Umbilical cord (tissue), 2 donors: ENCODE measurements at places on chromosomes 5 and 9. TPM values are rescaled to one million over a fixed set of nuclear protein-coding genes. Genes with fewer than 3 reads are reported as not detected.

DNA sequence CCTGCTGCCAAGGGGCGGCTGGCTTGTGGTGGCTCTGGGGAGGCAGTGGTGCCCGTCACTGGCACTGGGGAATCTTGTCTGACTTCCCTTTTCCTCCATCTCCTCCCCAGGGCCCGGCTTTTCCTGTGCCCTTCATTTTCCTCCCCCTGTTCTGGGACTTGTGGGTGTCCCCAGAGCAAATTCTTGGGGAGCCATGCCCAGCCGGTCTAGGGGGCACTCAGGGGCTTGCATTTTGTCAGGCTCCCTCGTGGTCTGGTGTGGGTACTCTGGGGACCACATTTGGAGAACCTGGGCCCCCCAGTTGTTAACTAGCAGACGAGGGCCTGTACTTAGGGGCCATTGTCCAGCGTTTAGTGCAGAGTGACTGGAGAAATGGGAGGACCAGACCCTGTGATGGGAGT, 105.2 kb upstream of the IER5L start:
- DNase-seq: no peak

DNA sequence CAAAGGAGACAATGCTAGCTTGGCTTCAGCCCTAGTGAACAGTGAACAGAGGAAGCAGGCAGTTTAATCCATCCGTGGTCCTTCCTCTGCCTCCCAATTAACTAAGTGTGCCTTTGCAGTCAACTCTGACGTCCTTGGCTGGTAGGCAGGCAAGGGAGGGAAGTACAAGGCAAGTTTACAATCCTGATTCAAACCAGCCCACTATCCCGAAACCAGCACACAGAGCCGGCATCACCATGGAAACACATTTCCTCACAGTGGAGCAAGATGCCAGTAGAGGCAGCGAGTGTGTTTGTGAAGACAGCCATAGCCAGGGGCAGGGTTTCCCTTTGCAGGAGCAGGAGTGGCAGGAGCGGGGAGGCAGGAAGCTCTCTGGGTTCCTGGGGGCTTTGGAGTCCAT, 73.9 kb downstream of the GOLPH3 start:
- peak; percentile 65 for DNase-seq

GRCh38 chr5:3092664-3093063, 341.2 kb upstream of the IRX2 start:
- DNase-seq: no peak

Gene SPATA31D4
- 1.7 TPM for total RNA-seq

GRCh38 chr5:96717874-96718273, 55.7 kb downstream of the CAST start:
- DNase-seq: no peak

GRCh38 chr9:115237385-115237998, 119.5 kb upstream of the TNC start:
- DNase-seq: no peak

DNA sequence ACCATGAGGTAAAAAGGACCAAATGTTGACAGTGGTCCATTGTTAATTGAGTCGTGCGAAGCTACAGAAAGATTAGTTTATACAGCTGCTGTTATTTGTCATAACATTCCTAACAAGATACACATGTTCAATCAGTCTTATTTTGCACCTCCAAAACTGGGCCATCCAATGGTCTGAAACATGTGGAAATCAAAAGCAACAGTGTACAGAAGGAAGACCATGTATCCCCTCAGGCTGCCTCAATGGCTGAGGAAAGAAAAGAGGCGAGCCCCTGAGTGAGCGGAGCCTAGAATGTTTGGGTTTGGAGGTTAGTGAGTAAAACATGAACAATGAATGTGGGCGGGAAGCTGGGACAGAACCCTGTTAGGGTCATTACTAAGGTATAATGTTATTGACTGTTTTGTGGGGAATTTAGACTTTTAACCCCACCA, 35.6 kb downstream of the NFIB start:
- no peak for DNase-seq

DNA sequence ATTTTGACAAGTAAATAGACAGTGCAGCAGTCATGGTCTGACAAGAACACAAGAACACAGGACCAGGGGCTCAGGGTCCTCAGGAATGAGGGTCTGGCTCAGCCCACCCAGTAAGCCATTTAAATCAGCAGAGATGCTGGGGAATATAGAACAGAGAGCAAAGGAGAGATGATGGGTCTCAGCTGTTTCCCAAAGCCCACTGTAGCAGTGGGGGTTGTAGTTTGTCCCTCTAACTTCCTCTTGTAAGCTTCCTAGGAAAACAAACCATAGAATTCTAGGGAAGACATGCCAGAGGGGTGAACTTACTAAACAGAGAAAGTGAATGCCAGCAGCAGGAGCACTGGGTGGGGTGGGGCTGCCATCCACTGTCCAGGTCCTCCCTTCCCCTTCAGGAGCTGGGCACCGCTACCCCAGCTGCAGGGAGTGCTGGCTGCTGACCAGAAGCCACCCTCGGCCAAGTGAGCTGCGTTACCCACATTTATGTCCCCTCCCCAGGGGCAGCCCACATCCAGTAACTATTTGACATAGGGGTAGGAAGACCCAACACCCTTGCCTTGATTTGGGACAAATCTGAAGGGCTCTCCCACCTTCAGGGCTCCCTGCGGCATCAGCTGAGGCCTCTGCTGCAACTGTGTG, 41.6 kb downstream of the GABBR2 start:
- DNase-seq: no peak

GRCh38 chr5:17384181-17384580, 113.8 kb upstream of the TAF11L2 start:
- no peak for DNase-seq

DNA sequence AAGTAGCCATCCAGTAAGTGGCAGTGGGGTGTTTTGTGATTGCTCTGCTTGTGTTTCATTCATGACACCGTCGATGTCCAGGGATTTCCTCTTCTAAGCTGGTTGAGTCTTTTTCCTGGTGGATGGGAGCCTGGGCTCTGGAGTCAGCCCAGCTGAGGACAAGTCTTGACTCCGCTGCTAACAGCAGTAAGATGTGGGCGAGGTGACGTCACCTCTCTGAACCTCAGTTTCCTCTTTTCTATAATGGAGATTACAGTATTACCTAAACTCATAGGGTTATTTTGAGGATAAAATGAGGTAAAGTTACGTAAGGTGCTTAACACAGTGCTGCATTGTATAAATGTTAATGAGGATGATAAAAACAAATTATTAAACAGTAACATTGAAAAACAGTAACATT, 21.3 kb downstream of the FGF1 start:
- DNase-seq: no peak

Gene PCDHGB1
- total RNA-seq: 1.7 TPM

- DNase-seq: no peak
These were observed 398.2 kb downstream of the SLCO4C1 start for GRCh38 chr5:101897914-101898313.

- DNase-seq: no peak
These were observed 437.6 kb downstream of the KIAA0825 start for GRCh38 chr5:94180761-94181160.

DNA sequence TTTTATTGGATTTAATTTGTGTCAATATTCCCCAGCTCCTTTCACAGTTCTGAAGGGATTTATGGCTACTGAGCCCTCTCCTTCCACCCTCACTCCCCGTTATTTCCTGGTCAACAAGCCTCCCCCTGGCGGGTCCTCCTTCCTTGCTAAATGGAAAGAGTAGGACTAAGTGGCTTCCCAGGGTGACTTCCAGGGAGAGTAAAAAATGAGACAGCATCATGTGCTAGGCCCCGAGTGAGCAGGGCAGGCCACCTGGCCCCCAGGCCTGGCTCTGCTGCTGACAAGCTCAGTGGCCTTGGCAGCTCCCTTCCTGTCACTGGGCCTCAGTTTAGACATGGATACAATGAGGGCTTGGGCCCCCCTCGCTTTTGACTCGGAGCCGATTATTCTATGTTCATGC, 201.3 kb downstream of the HSPA4 start:
- no peak for DNase-seq

DNA sequence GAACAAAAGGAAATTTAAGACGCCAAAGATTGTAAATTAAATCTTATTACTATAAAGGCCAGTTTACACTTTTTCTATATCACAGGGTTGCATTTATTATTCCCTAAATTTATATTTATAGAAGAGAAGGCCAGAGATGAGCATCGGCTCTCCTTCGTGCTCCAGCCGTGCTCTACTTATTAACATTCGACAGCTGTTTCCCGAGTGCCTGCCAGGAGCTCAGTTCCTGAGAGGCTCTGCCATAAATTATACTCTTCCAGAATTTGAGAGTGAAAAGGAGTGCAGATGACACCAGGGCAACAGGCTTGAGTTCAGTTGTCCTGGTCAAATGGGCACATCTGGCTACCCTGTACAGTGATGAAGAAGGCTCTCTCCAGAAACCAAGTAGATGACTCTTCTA, 70.1 kb downstream of the PCSK5 start:
- peak; percentile 12 for DNase-seq

Gene CATSPER3
- total RNA-seq: not detected

GRCh38 chr5:6439588-6440550, 8.8 kb upstream of the UBE2QL1 start:
- no peak for DNase-seq

GRCh38 chr5:74143151-74143550, 497.4 kb downstream of the ENC1 start:
- no peak for DNase-seq
